ENCODE measurements at places on chromosomes 2 and 18.

GRCh38 chr18:78619854-78620253 is 359.8 kb upstream of the SALL3 start:
- no peak for DNase-seq

DNA sequence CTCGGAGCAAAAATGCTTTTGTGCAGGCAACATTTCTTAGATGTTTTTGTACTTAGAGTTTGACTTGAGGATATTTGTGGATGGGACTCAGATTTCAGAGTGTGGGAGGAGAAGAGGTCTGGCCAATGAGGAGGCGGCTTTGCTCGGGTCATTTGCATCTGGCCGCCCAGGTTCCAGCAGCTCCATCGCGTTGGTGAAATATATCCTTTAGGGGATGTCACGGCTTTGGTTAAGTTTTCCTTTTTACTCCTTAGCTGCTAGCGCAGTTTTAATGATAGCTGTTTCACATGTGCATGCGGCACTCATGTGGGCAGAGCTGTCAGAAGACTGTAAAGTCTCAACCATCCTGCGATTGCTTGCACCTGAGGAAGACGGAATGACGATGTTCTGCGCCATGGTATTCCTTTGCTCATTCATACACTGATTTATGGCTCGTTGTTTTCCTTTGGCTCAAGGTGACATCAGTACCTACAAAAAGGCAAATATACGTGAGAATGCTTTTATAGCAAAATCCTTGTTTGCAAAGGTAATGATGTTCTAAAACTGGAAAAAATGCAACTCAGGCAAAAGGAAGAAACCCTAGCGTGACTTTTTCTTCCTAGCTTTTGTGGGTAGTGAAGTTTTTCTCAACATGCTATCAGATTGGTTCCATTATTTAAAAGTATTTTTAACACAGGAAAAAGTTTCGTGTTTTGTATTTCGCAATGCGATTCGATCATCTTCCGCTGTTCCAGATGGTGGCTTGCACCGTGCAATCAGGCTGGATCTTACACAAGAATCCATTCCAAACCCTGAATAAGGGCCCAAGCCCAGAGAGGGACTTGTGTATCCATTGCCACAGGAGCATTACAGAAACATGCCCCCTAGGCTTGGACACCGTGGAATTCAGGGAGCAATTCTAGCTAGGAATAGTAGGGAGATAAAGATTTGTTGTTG is 70.5 kb upstream of the ZNF516 start:
- DNase-seq = no peak

DNA sequence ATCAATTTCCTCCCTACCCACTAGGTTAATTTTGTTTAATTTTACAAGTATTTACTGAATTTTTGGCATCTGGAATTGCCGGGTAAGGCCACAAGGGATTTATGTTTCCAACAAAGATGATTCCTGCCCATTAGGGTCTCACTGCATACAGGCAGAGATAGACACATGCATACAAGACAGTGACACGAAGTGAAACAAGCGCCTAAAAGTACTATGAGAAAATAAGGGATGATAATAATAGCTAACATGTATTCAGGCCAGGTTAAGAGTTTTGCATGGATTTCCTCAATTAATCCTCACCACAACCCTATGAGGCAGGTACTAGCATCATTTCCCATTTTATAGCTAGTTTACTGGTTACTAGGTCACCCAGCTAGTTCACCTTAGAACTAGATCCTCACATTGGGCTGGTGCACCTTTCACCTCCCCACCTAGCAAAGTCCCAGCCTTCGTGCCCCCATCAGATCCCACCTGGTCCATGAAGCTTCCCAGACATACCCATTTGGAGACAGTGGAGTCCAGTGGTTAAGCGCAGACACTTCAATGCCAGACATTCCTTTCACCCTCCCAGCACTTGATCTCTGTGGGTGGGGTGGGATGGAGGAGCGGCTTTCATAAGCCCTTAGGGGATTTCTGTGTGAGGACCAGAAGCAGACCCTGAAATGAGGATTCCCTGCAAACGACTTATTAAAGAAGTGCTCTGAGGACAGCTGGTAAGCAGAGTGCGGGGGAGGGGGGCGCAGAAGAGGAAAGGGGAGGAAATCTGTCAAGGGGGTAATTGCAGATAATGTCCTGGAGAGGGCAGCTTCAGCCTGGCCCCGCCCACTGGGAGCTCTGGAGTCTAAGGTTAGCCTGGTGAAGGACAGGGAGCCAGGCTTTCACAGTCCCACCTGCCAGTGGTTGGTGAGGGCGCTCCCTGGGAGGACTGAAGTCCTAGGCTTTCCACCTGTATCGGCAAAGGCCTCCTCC is 5.8 kb upstream of the DGUOK start:
- no peak for DNase-seq

GRCh38 chr2:105324732-105325131 is 4.8 kb downstream of the TGFBRAP1 start:
- no peak for DNase-seq

GRCh38 chr2:182020286-182021070 is 34.8 kb downstream of the PPP1R1C start:
- no peak for DNase-seq

GRCh38 chr2:55063713-55064323 is 13.6 kb upstream of the RTN4 start:
- no peak for DNase-seq

DNA sequence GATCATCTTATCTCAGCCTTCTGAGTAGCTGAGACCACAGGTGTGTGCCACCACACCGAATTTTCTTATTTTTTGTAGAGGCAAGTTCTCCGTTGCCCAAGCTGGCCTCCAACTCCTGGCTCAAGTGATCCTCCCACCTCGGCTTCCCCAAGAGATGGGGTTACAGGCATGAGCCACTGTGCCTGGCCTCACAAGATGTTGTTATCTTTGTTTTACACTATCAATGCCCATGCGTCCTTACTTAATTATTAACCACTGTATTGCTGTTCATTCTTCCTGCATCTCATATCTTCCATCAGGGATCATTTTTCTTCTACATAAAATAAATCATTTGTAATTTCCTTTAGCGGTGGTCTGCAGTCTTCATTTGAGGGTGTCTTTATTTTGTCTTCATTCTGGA is 181.9 kb downstream of the TGIF1 start:
- no peak for DNase-seq

GRCh38 chr2:172196768-172197431 is 94.2 kb upstream of the DLX2 start:
- peak; percentile 2 for DNase-seq
